Muscle of leg (tissue), 16 donors: ENCODE measurements at places on chromosomes 3 and 15. TPM values are rescaled to one million over a fixed set of nuclear protein-coding genes. Genes with fewer than 3 reads are reported as not detected.

Gene ANKUB1
- total RNA-seq: not detected

DNA sequence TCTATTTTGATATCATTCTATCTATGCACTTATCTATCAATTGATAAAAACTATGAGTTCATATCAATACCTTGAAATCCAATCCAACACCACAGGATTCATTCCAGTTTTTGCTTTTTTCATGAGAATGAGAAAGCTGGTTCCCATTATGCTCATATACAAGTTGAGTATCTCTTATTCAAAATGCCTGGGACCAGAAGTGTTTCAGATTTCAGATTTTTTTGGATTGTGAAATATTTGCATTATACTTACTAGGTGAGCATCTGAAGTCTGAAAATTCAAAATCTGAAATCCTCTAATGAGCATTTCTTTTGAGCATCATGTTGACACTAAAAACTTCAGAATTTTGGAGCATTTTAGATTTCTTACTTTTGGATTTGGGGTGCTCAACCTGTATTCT, 67.8 kb upstream of the DCBLD2 start:
- DNase-seq: no peak

- no peak for DNase-seq
Observed at GRCh38 chr3:46484388-46484787, 13.4 kb upstream of the RTP3 start.

Gene AHSG
- total RNA-seq: 0.75 TPM

Gene NR1I2
- 0.27 TPM for total RNA-seq

DNA sequence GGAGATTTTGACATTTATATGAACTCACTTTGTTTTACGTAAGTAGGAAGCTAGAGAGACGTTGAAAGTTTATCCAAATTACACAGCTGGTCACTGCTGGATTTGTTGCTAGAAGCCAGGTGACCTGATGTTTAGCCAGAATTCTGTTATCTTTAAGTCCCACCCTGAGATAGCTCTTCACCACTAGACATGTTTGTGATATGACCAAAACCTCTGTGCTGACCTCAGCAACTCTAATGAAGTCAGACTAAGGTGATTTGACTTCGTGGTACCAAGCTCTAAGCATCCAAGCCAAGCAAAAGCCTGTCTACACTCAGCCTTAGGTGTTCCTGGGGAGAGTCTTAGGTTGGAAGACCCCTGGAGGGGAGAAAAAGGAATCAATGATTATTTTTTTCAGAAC, 102.4 kb downstream of the ARRDC4 start:
- DNase-seq: no peak

- DNase-seq: no peak
Observed at GRCh38 chr15:85691350-85692240, 103.1 kb downstream of the KLHL25 start.
